Effector memory CD4-positive, alpha-beta T cell (primary cell): ENCODE measurements at places on chromosomes 5 and 9.

GRCh38 chr5:175692235-175692995, 34.5 kb downstream of the HRH2 start:
- DNase-seq, result no peak

DNA sequence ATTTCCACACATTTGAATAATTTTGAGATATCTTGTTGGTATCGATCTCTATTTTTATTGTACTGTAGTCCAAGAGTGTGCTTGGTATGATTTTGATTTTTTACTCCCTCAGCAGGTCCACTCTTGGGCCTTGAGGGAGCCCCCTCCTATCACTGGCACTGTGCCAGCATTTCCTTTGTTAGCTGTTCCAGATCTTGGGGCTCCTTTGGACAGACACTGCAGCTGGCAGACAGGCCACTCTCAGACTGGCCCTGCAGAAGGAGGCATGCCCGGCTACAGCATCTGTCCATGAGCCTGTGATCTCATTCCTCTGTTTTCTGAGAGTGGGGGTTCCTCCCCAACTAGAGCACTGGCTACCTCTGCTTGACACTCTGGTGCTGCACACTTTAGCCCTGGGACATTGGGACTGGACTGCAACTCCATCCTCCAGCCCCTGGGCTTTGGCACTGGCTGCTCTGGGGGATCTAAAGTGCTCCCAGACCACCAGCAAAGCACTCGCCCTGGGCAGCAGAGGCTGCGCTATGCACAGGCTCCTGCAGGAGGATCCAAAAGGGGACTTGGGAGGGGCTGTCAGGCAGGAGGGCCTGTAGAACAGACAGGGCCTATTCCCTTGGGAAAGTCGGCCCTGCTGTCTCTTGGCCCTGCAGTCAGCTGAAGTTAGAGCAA, 271.3 kb upstream of the DMAC1 start:
- DNase-seq, result no peak

GRCh38 chr5:169668732-169669131, 31.7 kb downstream of the DOCK2 start:
- no peak for DNase-seq

GRCh38 chr5:108814551-108814950, 66.9 kb downstream of the FER start:
- DNase-seq, result no peak

DNA sequence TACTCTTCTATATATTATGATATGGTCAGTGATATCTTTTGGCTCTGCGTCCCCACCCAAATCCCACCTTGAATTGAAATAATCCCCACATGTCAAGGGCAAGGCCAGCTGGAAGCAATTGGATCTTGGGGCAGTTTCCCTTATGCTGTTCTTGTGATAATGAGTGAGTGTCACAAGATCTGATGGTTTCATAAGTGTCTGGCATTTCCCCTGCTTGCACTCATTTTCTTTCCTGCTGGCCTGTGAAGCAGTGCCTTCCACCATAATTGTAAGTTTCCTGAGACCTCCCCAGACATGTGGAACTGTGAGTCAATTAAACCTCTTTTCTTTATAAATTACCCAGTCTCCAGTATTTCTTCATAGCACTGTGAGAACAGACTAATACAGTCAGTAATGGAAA, 45.0 kb upstream of the TNC start:
- DNase-seq, result no peak

- no peak for DNase-seq
These were observed 211.3 kb upstream of the HAPLN1 start for GRCh38 chr5:83931969-83932368.

DNA sequence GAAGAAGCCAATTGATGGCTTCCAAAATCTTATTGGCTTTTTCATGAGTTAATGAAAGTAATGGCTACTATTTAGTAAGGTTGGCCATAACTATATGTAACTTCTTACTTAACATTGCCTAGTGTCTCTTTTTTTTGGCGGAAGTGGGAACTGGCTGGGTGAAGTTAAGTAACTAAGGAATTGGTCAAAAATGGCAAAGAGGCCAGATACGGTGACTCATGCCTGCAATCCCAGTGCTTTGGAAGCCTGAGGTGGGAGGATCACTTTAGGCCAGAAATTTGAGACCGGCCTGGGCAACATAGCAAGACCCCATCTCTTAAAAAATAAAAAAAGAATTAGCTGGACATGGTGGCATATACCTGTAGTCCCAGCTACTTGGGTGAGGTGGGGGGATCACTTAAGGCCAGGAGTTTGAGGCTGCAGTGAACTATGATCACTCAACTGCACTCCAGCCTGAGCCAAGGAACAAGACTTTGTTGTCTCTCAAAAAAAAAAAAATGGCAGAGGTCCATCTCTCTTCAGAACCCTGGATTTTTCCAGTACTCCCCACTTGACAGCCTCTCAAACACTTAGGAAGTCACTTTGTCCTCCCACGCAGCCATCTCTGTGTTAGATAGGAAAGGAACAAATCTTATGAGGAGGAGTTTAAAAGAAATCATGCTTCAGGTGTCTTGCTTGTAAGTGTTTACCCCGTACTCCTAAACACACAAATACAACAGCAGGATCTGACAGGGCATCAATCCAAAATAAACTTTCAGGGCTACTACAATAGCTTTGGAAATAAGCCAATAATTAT, 75.7 kb downstream of the TEK start:
- DNase-seq, result no peak

- no peak for DNase-seq
These were observed 97.1 kb upstream of the IL12B start for GRCh38 chr5:159427180-159428012.

- DNase-seq, result no peak
These were observed 180.9 kb upstream of the ANKRD55 start for GRCh38 chr5:56414066-56414465.

DNA sequence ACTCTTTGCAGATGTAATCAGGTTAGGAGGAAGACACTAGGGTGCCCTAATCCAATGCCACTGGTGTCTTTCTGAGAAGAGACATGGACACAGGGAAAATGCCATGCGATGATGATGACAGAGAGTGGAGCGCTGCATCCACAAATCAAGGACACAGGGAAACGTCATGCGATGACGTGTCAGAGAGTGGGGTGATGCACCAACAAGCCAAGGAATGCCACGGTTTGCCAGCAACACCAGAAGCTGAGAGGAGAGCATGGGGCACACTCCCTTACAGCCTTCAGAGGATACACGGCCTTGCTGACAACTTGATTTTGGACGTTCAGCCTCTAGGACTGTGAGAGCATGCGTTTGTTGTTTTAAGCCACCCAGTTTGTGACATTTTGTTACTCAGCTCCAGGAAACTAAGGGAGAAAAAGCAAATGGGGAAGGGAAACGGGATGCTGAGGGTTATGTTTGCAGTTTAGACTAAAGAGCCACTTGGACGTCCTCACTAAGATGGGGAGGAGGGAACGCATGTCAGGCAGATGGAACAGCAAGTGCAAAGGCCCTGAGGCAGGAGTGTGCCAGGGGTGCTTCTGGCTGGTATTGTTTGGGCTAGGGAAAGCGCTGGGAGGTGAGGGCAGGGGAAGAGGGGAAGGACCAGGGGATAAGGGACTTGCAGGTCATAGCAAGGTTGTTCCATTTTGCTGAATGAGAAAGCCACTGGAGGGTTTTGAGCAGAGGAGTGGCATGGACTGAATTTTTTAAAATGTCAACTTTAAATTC, 2.5 kb upstream of the TENT4A start:
- DNase-seq, result no peak

- no peak for DNase-seq
These were observed 786 bp upstream of the TSSK1B start for GRCh38 chr5:113435575-113435974.

- no peak for DNase-seq
These were observed 411.9 kb upstream of the ARRDC3 start for GRCh38 chr5:91794856-91795548.

- DNase-seq, result no peak
These were observed 162.0 kb downstream of the C9orf50 start for GRCh38 chr9:129458663-129459546.

- no peak for DNase-seq
These were observed 143.2 kb upstream of the DMRT1 start for GRCh38 chr9:698276-698675.

DNA sequence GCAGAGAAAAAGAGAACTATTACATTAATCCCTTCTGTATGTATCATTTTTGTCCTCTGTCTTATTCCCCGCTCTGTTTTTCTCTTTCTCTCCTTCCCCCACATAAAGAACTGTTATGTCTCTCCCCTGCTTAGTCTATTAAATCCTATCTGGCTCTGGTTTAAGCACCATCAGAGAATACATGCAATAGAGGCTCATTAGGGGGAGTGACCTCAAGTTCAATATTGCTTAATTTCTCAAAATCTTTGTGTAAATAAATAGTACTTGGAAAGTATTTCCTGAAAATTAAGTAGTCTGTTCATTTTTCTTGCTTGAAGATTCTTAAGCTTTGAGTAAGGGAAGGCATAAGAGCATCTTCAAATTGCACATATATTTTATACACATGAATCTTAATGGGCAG, 41.2 kb upstream of the FAM174A start:
- no peak for DNase-seq

DNA sequence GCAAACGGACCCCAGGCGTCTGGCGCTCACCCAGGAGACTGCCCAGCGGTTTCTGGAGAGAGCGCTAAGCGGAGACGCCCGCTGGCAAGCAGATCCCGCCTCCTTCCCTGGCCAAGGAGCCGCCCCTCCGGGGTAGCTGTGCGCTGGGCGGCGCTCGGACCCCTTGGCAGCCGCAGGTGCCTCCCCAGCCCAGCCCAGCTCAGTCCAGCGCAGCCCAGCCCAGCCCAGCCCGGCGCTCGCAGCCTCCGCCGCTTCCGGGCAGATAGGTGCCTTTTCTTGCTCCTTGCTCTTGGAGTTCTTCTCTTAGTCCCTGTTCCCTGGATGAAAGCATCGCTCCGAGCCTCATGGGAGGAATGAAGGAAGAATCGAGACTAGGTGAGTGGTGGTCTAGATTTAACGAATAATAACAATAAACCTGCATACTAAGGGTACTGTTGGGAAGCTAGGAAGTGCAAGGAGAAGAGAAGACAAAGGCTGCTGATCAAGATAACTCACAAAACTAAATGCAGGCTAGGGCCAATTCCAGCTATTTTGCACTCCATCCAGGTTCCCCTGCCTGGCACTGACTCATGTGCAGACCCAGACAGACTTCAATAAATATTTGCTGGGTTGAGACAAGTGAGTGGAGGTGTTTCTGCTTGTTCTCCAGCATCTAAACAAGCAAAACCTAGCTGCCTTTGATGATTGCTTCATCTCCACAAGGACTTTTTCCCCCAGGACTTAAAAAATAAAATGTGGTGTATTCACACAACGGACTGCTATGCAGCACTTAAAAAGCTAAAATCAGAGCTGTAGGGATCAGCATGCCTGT, at the start of gene STK32A:
Gene STK32A, plus strand, starts transcription at position 202 of the 811 bp plus-strand sequence. CDS start 4,609 bp downstream, outside the sequence.
- DNase-seq, result no peak

DNA sequence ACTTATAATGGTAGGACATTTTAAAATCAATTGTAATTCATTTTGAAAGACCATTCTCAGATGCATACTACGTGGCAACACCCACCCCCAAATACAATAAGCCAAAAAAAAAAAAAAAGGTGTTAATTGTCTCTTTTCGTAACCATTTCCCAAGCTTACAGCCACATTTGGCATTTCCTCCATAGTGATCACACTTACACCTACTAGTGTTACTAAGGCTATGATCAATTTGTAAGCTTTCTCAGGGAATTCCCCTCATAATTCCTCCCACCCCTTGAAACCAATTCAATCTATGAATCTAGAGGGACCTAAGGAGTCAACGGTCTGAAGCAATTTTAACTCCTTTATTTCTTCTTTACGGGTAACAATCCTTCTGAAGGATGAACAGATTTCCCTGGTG, 40.1 kb downstream of the NR2F1 start:
- DNase-seq, result no peak

DNA sequence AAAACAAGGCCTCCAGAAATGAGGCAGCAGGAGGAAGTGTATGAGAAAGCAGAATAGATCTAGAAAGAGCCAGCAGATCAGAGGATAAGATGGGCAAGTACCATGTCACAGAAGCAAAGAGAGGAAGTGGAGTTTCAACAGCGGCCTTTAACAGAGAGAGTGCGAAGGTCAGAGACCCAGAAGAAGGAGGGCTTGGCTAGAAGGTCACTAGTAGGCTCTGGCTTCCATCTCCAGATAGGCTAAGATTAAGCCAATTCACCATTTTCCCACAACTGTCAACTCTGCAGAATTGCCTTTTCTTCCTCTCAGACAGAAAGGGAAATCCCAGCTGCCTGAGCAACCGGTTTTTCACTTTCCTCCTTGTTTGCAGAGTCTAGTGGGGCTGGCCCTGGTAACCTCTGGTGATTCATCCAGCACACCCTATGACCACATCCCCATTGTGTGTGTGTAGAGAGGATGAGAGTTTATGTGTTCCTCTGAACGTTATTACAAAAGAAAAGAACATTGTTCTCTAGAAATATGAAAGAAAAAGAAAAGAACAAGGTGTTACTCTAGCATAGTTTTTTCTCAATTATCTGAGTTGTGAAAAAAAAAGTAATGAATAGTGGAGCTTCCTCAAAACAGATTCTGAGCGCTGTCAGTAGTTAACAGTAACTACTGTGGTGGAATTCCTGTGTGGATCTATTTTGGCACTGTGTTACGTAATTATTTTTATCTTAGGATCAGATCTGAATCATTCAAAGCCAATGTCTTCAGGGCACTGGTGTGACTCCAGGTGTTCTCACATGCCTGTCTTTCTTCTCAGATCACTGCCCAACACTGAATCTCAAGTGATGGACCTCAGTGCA, 220.4 kb downstream of the ARRDC3 start:
- peak; percentile 13 for DNase-seq

DNA sequence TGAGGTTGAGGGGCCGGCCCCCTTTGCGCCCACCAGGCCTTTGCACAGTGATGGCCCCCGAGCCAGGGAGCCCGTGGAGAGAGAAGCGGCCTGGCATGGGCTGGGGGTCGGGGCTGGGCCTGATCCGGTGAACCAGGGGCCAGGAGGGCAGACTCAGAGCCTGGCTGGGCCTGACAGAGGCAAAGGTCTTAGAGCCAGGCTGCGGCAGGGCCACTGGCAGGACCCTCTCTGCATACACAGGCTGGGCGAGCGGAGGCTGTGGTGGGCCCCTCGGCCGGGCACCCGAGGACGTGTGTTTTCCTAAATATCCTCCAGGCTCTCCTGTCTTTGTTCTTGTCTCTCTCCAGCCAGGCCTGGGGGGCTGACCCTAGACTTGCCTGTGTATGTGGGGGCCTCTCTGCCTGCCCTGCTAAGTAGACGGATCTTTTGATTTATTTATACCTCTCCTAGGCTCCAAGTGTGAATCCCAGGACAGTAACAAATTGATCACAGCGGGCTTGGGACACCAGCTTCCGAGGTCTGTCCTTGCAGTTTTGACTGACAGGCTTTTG, 933 bp downstream of the NEK6 start:
- no peak for DNase-seq

- DNase-seq, result no peak
These were observed 1042.3 kb downstream of the CDH12 start for GRCh38 chr5:21810737-21811316.

- no peak for DNase-seq
These were observed 449.4 kb downstream of the CDH18 start for GRCh38 chr5:19538607-19539006.

DNA sequence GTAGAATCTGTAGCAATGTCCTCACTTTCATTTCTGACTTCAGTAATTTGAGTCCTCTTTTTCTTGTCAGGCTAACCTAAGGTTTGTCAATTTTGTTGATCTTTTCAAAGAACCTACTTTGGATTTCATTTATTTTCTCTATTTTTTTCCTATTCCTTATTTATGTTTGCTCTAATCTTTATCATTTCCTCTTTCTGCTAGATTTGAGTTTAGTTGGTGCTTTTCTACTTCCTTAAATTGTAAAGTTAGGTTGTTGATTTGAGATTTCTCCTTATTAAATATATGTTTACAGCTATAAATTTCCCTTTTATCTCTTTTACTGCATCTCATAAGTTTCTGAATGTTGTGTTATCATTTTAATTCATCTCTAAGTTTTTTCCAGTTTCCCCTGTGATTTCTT, 75.1 kb upstream of the FAM120A start:
- no peak for DNase-seq
